ENCODE measurements at places on chromosomes 2 and 18.

DNA sequence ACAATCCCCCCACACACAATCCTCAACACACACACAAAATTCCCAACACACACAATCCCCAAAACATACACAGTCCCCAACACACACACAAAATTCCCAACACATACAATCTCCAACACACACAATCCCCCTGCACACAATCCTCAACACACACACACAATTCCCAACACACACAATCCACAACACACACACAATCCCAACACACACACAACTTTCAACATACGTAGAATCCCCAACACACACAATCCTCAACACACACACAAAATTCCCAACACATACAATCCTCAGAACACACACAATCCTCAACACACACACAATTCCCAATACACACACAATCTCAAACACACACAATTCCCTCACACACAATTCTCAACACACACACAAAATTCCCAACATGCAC lies 2.6 kb upstream of the PDCD1 start:
- no peak for DNase-seq

GRCh38 chr2:2875831-2876230 lies 501.8 kb downstream of the EIPR1 start:
- no peak for DNase-seq

- no peak for DNase-seq
These were observed 15.9 kb downstream of the DYM start for GRCh38 chr18:49444581-49444980.

DNA sequence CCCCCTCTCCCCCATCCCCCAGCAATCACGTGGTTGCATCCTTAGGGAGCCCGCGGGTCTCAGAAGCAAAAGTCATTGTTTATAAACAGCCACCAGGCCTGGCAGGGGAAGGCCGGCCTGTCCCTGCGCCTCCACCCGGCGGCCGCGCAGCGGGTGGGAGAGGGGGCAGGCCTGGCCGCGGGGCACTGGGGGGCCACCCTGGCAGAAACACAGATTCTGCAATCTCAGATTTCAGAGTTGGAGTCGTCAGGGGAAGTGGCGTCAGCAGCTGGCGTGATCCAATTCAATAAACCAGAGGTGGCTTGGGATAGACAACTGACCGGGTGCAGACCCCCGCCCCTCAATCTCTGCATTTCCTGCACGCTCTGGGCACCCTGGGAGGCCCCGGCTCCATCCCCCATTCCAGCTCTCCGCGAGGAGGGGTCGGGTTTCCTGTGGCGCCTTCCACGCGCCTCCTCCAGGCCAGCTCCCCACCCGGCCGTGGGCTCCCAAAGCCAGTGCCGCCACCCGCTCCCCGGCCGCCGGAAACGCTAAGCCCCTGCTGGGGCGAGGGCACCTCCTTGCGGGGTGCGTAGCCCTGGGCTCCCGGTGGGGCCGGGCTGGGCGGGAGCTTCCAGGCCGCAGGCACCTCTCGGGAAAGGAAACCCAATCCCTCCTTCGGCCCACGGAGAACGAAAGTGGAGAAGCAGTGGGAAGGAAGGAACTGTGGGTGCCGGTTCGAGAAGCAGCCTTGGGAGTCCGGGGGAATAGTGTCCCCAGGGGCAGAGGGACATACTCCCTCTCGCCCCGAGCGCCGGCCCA lies 1.1 kb downstream of the BIN1 start:
- peak; percentile 54 for DNase-seq

DNA sequence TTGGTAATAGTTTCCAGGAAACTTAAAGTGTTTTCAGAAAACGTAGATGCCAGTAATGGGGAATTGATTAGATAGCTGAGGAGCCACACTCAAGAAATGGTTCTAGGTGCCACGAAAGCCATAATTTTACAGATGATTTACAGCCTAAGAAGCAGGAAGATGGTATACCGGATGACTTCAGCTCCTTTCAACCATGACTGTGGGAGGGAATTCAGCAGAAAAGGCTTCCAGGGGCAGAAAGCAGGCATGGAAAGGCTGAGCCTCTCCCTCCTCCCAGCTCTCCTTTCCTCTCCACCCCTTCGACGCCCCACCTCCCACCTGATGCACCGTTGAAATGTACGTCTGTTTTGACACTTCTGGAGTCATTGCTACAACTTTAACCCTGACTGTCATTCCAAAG lies 68.6 kb upstream of the SMIM21 start:
- DNase-seq, result no peak

DNA sequence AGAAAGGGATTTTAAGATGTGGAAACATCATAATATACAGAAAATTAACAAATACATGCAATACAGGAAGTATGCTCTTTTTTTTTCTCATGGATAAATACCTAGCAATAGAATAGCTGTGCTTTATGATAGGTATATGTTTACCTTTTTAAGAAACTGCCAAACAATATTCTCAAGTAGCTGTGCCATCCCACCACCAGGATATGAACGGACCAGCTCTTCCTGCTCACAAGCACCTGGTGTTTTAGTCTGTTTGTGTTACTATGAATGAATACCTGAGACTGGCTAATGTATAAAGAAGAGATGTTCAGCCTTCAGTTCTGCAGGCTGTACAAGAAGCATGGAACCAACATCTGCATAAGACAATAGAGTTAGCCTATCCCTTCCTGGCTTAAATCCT lies 19.9 kb upstream of the UGT1A8 start:
- DNase-seq, result no peak

- DNase-seq, result no peak
These were observed 176.6 kb downstream of the DYSF start for GRCh38 chr2:71629771-71630453.

GRCh38 chr18:48962252-48962993 lies 11.7 kb upstream of the SMAD7 start:
- DNase-seq, result peak; percentile 25

DNA sequence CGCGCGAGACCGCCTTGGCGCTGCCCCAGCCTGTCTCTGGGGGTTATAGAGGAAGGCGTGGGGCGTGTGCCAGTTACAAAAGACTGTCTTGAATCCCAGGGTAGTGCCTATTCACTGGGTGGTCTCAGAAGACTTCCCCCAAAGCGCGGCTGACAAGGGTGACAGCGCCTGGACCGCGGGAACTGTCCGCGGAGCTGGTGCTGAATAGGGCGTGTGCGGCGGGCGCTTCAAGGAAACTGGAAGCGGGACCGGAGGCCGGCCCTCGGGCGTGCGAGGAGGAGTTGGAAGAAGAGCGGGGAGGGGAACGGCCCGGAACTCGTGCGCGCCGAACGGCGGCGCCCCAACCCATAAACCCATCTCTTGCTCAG lies 2.3 kb downstream of the EGR4 start:
- peak; percentile 73 for DNase-seq

DNA sequence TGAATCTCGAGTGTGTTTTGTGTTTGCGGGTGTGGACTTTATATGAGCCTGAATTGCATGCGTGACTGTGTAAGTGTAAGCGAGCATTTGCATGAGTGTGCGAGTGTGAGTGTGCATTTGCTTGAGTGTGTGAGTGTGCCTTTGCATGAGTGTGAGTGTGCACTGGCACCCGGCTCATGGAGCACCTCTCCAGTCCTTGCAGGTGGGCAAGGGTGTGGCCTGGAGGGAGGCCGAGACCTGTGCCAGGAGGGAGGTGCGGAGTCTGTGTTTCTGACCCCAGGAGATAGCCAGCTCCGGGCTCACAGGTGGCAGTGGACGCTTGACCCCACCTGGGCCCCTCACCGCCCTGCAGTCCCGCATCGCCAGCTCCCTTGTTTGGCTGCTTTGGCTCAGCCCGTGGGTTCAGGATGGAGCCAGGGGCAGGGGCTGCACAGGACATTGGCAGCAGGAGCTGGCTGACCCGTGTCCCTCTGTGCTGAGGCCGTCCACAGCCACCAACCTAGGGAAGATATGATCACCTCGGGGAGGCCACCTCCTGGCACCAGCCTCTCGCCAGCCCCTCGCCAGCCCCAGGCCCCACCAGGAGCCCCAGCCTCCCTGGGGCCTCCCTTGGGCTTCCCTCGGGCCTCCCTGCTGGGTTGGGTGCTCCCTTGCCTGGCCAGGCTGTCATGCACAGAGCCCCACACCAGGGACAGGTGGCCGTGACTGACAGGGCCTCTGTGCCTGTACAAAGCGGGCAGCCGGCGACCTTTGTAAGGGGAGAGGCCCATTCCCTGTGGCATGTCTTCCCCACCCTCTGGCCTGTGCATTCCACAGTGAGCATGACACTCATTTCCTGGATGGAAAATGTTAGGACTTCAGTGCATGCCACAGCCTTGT lies 81.6 kb downstream of the PTGR3 start:
- no peak for DNase-seq

All from ovary (tissue), 10 donors.